Stomach (tissue), 19 donors: ENCODE measurements at places on chromosomes 6 and 20. TPM values are rescaled to one million over a fixed set of nuclear protein-coding genes. Genes with fewer than 3 reads are reported as not detected.

DNA sequence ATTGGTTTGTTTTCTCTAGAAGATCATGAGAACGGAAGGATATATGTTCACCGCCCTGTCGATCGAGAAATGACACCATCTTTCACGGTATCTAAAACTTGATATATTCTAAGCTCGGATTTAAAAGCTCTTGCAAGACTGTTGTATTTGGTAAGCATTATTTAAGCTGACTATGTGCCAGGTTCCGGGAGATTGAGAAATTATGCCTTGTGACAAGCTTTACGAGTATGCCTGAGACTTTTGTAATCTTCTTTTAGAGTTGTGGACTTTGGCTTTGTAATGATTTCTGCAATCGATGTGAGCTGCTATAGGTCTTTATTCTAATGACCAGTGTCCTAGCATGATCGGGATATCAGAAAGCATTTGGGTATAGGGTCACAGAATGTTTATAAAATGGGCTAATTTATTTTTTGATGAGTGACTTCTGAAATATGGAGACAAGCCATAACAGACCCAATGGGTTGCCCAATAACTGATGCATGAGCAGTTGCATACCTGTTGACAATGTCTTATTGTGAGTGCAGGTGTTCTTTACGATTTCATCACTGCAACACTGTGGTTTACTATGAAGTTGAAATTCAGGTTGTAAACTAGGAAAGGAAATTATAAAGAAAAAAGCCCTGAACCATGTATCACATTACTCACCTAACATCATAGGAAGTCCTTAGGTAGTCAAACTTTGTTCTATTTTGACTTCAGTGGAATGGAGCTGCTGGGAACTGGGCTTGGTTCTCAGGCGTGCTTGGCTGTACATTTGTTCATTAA, 14.0 kb downstream of the CDH26 start:
- no peak for DNase-seq

DNA sequence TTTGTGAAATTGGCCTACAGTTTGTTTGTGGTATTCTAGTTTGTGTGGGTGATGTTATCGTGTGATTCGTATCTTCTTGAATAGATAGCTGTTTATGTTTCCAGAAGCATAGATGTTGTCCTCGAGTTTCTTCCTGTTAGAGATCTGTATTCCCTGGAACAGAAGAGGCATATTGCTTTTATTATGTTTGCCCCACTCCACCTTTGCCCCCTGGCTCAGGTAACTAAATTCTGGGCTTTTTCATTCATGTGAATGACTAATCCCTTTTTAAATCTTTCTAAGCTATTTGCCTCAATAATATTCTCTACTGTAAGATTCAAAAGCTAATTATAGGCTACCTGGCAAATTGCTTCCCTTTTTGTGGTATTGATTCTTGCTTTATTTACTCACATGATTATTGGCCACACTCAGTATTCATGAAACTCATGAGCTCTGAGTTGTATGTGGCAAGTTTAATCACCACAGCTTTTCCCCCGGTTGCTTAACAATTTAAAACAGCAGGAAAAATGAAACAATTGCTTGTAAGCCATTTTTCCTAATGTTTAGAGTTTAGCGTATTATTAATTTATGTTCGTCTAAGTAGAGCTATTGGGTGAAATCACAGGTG, 12.6 kb downstream of the RNF217 start:
- no peak for DNase-seq

GRCh38 chr6:137235686-137236085, 16.5 kb upstream of the IFNGR1 start:
- DNase-seq = no peak

DNA sequence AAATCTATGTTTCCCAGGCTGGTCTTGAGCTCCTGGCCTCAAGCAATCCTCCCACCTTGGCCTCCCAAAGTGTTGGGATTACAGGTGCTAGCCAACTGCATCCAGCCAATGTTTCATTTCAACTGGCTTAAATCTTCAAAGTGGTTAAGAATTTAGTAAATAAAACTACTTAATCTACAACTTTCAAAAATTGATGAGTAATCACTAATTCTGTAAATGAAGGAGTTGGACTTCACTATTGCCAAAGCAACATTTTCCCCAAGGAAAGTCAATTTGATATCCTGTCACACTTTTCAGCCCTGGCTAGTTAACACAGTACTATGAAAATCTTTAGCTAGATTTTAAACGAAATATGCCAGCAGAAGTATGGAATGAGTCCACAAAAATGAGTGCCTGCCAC, 3.8 kb downstream of the TOMM6 start:
- no peak for DNase-seq

DNA sequence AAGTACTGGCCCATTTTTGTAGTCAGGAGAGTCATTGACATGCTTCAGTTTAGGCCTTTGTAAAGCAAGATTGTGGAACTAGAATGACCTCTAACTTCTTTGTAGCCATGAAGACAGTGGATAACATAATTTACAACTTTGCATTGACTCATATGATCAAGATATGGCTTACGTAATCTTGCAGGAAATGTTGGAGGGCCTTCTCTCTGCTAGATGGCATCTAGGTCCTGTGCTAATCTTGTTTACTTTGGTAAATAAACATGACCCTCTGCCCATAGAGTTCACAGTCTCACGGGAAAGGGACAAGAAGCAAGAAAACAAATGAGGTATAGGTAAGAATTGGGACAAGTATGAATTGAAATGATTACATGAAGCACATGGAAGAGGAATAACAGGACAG, 355.2 kb upstream of the ARID1B start:
- no peak for DNase-seq

DNA sequence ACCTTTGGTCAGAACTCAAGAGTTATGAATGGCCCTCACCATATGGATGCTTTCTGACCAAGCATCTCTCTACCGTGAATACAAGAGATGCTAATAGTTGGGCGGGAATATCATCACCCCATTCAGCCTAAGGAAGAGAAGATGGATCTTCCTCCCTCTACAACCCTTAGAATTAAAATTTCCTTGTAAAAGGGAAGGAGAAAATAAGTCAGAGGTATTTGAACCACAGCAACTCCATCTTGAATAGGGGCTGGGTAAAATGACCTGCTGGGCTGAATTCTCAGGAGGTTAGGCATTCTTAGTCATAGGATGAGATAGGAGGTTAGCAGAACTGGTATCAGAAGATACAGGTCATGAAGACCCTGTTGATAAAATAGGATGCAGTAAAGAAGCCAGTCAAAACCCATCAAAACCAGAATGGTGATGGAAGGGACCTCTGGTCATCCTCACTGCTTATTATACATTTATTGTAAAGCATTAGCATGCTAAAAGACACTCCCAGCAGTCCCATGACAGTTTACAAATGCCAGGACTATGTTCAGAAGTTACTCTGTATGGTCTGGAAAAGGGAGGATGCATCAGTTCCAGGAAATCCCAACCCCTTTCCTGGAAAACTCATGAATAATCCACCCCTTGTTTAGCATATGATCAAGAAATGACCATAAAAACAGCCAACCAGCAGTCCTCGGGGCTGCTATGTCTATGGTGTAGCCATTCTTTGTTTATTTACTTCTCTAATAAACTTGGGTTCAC, 101.2 kb downstream of the DTNBP1 start:
- DNase-seq = no peak

DNA sequence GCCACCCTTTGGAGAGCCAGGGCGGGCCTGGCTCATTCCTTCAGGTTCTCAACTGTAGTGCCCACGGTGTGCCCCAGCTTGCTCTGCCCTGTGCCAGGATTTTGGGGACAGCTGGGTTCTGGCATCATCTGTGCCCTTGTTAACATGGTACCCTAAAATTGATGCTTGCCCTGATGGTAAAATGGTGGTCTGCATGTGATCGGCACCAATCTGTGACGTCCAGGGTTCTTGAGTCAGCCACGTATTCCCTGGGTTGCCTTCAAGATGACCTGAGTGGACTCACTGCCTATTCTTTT, 31.2 kb upstream of the APCDD1L start:
- no peak for DNase-seq

DNA sequence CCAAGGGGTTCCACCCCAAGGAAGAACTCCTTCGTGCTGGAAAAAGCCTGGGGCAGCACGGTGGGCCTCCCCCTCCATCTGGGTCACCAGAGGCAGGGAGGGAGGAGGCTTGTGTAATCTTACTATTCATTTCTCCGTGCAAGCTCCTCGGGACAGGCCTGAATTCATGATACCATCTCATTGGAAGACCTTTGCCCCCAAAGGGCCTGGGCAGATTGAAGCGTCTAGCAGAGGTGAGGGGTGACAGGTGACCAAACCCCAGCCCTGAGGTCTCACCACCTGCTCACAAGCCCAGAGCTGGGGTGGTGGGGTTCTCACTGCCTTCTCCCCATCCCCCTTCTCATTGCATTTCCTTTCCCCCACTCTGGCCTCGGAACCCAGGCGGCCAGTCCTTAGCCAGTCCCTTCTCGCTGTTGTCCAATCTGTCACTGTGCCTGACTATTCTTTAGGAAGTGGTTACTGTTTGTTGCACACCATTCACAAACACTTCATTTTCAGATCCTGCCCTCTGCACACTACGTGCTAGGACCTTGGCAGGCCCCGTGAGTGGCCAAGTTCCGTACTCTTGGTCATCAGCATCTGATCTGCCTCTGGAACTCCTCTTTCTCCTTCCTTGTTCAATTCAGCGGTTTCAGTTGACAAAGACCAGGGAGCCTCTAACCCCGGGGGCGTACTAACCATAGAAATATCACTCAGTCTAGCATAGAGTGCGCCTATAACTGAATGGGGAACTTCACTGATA, 137.1 kb downstream of the LY86 start:
- DNase-seq = no peak

- peak; percentile 60 for DNase-seq
Observed at GRCh38 chr6:77466451-77467437, 3.5 kb upstream of the HTR1B start.

GRCh38 chr6:43929511-43929910, 159.5 kb downstream of the VEGFA start:
- no peak for DNase-seq

- DNase-seq = no peak
Observed at GRCh38 chr6:106735136-106735633, 105.8 kb downstream of the QRSL1 start.

DNA sequence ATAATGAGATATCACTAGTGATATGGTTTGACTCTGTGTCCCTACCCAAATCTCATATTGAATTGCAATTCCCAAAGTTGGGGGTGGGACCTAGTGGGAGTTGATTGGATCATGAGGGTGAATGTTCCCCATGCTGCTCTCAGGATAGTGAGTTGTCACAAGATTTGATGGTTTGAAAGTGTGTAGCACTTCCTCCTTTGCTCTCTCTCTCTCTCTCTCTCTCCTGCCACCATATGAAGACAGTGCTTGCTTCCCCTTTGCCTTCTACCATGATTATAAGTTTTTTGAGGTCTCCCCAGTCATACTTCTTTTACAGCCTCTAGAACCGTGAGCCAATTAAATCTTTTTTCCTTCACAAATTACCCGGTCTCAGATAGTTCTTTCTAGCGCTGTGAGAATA, 1002.0 kb upstream of the ADGRB3 start:
- DNase-seq = no peak

DNA sequence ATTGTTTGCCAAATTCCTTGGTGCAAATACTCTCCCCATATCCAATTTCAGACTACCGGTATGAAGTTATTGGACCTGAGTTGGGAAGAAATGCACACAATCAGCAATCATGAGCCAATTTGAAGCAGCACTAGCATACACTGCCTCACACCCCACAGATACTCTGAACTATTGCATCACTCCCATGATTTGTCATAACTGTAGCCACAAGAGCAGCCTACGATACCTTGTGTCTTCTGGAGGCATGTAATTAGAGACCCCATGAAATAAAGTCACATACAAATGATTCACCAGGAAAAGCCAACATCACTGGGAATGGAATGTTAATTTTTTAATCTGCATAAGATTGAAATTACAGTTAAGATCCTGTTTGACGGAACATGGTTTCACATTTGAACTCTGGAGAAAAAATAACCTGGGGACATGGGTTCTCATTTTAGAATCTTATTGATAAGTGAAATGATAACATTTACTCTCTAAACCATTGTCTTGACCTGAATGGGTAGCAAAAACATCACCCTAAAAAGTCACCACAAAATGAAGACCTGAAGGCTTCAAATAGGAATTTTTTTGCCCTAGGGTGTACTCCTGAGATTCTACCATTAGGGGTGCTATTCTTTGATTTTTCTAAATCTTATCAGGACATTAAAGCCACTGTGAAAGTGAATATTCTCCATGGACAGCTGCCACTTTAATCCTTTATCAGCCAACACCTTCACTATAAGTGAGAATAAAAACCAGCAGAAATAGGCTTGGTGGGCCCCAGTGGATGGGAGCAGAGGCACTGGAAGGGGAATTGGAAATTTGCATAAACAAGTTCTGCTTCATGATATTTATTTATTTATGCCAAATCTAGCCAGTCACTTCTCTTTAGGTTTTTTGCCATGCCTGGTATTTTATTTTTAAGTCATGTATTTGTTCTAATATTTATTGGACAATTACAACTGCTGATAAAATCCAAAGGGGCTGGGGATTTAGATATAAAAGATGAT, 34.5 kb upstream of the HBS1L start:
- DNase-seq = no peak

DNA sequence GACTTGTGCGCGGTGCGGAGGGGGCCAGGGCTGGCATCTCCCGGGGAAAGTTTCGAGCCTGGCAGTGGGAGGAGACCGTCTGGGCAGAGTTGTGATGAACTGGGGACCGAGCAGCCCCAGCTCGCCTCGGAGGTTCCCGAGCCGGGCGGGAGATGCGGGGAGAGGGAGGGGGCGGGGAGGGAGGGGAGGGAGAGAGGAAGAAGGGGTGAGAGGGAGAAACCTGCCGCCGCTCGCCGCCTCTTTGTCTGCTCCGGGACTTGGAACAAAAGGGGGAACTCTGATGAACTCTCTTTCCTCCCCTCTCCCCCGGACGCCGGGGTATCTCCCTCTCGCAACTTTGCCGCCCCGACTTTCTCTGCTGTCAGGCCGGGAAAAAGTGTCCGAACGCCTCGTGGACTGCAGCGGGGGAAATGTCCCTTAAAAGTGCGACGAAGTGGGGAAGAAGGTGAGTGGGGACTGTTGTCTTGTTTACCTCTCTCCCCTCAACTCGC, 72.7 kb downstream of the SOX4 start:
- peak; percentile 70 for DNase-seq

- DNase-seq = no peak
Observed at GRCh38 chr6:165484178-165484889, 174.9 kb upstream of the C6orf118 start.

- DNase-seq = no peak
Observed at GRCh38 chr6:75504465-75505222, 11.0 kb upstream of the FILIP1 start.

DNA sequence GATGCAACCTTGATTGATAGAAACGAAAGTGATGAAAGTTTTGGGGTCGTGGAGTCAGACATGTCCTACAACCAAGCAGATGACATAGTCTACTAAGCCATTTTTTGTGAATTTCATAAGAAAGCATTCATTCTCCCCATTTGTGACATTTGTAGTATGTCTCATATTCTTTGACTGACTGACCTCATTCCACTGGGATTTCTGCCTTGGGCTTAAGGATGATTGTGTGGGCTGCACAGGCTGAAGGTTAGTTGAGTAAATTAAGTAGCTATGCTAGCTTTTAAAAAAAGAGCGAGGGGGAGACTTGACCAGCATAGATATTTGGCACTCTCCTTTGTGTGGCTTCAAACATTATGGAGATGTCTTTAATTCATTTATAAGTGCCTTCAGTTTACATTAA, 28.9 kb downstream of the STMND1 start:
- DNase-seq = no peak

The COX4I2 gene
- 4.2 TPM for total RNA-seq

The DEFB110 gene
- total RNA-seq = not detected

The KHDC1L gene
- not detected for total RNA-seq

The BPIFA1 gene
- not detected for total RNA-seq

The MRAP2 gene
- 20.2 TPM for total RNA-seq

The CCN5 gene
- not detected for total RNA-seq

The DEFB126 gene
- total RNA-seq = not detected

The SGK2 gene
- 26.2 TPM for total RNA-seq

The DLL1 gene
- 4.2 TPM for total RNA-seq

The GPR63 gene
- total RNA-seq = 1.7 TPM

The PEX7 gene
- total RNA-seq = 2.7 TPM

The TFAP2D gene
- not detected for total RNA-seq
